Forelimb muscle (tissue), 1 donor: ENCODE measurements at places on chromosomes 4 and X.

DNA sequence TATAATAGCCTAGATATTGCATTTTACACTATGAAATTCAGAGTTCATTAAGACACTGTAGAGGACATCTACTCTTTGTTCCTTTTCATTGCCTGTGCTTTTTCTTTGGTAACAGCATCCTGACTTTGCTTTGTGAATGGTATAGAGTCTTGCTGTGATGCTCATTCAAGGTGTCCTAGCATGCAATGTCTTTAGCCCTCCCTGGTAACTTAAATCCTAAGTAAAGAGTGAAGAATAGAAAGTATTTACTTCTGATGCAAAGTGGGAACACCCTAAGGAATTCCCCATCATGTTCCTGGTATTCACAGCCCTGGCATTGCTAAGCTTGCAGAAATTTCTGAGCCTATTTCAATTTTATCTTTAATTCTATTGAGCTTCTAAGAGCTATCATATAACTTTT, 400.1 kb downstream of the FAT4 start:
- DNase-seq = no peak

DNA sequence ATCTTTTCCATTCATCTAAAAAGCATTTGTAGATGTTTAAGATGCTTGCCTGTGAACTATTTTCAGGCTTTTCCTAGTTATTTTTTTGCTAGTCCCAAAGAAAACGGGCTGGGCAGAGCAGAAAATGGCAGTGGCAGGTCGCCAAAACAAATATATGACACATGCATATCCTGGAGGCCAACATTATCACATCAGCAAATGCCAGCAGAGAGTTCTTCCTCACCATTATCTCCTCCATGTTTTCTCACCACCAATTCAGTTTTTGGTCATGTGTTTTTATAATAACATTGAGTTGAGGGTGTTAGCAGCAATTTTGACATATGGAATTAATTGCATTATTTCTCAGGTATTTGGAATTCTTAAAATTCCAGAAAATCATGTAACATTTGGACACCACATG, 97.9 kb upstream of the EOLA2 start:
- DNase-seq = no peak

GRCh38 chr4:66223068-66223703, 552.9 kb upstream of the EPHA5 start:
- no peak for DNase-seq

DNA sequence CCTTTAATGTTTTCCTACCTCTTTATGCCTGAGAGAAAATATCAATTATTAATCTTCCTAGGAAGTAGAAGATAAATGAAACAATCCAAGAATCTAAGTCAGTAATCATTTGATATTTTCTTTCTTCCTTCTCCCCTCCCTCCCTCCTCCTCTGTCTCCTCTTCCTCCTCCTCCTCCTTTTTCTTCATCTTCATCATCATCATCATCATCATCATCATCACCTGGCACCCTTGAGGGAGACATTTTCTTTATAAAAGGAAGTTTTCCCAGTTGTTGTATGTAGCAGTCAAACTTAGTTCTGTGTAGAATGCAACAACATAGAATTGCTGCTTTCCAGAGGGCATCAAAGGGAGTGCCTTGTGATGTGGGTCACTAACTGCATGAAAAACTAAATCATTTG, 100.1 kb downstream of the SLC10A6 start:
- no peak for DNase-seq

GRCh38 chr4:82761229-82761628, 37.4 kb downstream of the SCD5 start:
- peak; percentile 51 for DNase-seq

- DNase-seq = no peak
Observed at GRCh38 chrX:19728915-19729314, 158.5 kb downstream of the SH3KBP1 start.

- DNase-seq = no peak
Observed at GRCh38 chr4:85675076-85676049, 200.4 kb downstream of the ARHGAP24 start.

GRCh38 chr4:122131562-122132157, 20.5 kb upstream of the BLTP1 start:
- DNase-seq = no peak

DNA sequence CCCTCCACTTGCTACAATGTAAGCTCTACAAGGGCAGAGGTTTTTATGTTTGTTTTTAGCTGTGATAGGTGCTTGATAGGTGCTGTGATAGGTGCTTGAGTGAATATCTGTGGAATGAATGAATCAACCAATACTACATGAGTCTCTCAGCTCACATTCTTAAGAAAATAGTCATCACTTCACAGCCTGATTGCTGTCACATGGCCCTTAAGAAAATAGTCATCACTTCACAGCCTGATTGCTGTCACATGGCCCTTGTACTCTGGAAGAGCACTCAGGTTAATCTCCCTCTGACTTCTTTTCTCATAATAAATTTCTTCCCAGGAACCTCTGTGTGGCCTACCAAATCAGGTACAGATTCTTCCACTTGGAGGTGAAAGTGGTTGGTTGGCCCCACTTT, 335.2 kb downstream of the TENM3 start:
- no peak for DNase-seq

DNA sequence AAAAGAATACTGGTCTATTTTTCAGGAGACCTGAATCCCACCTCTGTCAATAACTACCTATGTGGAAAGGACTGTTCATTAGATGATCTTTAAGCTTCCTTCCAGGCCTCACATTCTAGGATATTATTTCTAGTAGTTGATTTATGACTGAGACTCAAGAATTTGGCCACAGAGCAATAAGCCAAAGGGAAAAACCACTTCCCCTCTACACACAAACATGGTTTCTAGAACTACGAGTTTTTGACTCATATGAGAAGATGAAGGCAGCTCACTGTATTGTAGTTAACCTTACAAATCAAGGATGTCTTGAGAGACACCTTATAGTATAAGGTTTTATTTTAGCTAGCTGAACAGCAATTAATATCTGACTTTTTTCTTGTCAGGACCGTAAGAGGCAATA, 36.9 kb upstream of the GDPD2 start:
- no peak for DNase-seq

GRCh38 chr4:130545596-130545995, 1449.6 kb downstream of the C4orf33 start:
- DNase-seq = no peak

GRCh38 chr4:173934933-173935620, 348.4 kb downstream of the FBXO8 start:
- no peak for DNase-seq

- no peak for DNase-seq
Observed at GRCh38 chr4:57424232-57424897, 314.2 kb upstream of the IGFBP7 start.

- DNase-seq = no peak
Observed at GRCh38 chr4:152935631-152936445, at the start of gene FHDC1. FHDC1 (plus strand) TSS chr4:152936323; CDS start chr4:152943058, 6,735 bp downstream.

DNA sequence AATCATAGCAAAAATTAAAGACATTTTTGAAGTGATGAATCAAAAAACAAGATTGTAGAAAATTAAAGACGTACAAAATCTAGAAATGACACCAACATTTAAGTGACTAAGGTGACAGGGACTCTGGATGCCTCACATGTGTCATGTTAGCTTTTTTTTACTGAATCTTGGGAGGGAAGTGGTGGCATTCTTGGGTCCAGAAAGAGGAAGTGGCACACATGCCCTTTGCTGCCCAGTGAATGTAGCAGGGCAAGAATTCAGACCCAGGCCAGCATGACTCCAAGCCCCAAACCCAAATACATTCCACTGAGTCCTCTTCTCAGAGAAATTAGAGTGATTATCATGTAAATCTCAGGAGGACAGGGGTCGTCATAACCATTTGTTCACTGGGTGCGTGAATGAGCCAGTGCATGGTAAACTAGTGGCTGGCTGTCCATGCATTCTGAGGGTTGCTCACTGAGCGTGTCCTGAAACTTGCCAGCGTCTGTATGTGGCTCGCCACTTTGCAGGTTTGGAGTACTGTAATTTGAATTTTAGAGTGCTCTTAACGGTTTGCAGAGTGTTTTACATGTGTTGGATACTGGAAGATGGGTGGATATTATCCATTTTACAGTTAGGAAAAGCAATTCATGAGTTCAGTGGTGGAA, 55.4 kb upstream of the TBC1D14 start:
- DNase-seq = no peak

DNA sequence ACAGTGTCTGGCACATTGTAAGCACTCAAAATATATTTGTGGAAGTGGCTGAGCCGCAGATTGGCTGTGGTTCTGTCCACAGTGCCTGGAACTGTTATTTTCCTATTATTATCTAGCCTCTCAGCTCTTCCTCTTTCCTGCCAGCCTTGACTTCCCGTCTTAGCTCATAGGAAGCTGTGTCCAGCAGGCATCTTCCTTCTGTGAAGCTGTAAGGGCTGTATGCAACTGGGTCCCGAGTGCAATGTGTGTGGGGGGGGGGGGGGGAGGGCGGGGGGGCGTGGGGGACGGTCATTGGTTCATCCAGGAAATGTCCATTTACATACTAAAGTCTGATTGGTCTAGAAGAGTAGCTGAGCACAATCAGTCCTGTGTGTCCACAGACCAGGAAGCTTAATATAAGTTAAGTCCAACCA, 210.7 kb downstream of the PDGFRA start:
- DNase-seq = peak; percentile 6
